Adrenal gland (tissue), 19 donors: ENCODE measurements at places on chromosomes 1 and 21. TPM values are rescaled to one million over a fixed set of nuclear protein-coding genes. Genes with fewer than 3 reads are reported as not detected.
A peak's percentile ranks its signal among the peaks of the same experiment; 100 is the strongest.

GRCh38 chr1:45686015-45686287 lies 382 bp downstream of the GPBP1L1 start:
- peak; percentile 69 for DNase-seq
- H3K4me1 ChIP-seq = peaks cover 19% of the 10 kb centered on the region
- no peaks in the 10 kb centered on the region for H3K27me3 ChIP-seq
- H3K36me3 ChIP-seq = no peaks in the 10 kb centered on the region
- peak overlapping the region; percentile 71 for H3K27ac ChIP-seq

GRCh38 chr1:2377751-2378440 lies 13.5 kb downstream of the MORN1 start:
- no peak overlapping the region for H3K27ac ChIP-seq
- H3K27me3 ChIP-seq = no peaks in the 10 kb centered on the region
- no peak overlapping the region for H3K4me3 ChIP-seq
- H3K36me3 ChIP-seq = no peaks in the 10 kb centered on the region
- no peak for DNase-seq
- peaks cover 4% of the 10 kb centered on the region for H3K4me1 ChIP-seq

GRCh38 chr1:53616511-53616910 lies 122.5 kb downstream of the GLIS1 start:
- H3K27me3 ChIP-seq = no peaks in the 10 kb centered on the region
- no peaks in the 10 kb centered on the region for H3K4me1 ChIP-seq
- H3K36me3 ChIP-seq = no peaks in the 10 kb centered on the region
- H3K4me3 ChIP-seq = no peak overlapping the region
- DNase-seq = no peak

GRCh38 chr1:87706203-87706602 lies 377.5 kb downstream of the LMO4 start:
- H3K4me3 ChIP-seq = no peak overlapping the region
- no peak overlapping the region for H3K27ac ChIP-seq
- DNase-seq = no peak
- H3K4me1 ChIP-seq = no peaks in the 10 kb centered on the region
- no peaks in the 10 kb centered on the region for H3K36me3 ChIP-seq

GRCh38 chr1:21260405-21261125 lies 29.7 kb downstream of the ECE1 start:
- peaks cover 27% of the 10 kb centered on the region for H3K4me1 ChIP-seq
- H3K4me3 ChIP-seq = no peak overlapping the region
- peaks cover 45% of the 10 kb centered on the region for H3K36me3 ChIP-seq
- no peak for DNase-seq
- H3K27me3 ChIP-seq = no peaks in the 10 kb centered on the region

DNA sequence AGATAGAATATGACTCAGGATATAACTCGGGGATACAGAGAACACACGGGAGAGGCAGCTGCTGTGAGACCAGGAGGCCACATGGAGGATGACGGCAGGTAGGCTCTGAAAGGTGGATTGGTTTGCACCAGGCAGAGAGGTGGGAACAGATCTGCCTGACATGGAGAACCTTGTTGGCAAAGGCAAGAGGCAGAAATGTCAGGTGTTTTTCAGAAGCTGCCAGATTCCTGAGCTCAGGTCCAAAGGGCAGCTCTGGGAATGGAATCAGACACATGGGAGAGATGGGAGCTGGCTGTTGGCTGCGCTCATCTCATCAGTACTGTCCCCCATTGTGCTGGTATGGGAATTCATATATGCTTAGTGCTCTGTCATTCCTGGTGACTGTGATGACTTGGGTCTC lies 19.2 kb downstream of the SYT6 start:
- H3K36me3 ChIP-seq = no peaks in the 10 kb centered on the region
- no peaks in the 10 kb centered on the region for H3K4me1 ChIP-seq
- no peak overlapping the region for H3K4me3 ChIP-seq

GRCh38 chr1:222077206-222077605 lies 335.3 kb upstream of the DUSP10 start:
- H3K4me1 ChIP-seq = no peaks in the 10 kb centered on the region
- no peak overlapping the region for H3K27ac ChIP-seq
- H3K4me3 ChIP-seq = no peak overlapping the region
- H3K36me3 ChIP-seq = no peaks in the 10 kb centered on the region
- no peak for DNase-seq

DNA sequence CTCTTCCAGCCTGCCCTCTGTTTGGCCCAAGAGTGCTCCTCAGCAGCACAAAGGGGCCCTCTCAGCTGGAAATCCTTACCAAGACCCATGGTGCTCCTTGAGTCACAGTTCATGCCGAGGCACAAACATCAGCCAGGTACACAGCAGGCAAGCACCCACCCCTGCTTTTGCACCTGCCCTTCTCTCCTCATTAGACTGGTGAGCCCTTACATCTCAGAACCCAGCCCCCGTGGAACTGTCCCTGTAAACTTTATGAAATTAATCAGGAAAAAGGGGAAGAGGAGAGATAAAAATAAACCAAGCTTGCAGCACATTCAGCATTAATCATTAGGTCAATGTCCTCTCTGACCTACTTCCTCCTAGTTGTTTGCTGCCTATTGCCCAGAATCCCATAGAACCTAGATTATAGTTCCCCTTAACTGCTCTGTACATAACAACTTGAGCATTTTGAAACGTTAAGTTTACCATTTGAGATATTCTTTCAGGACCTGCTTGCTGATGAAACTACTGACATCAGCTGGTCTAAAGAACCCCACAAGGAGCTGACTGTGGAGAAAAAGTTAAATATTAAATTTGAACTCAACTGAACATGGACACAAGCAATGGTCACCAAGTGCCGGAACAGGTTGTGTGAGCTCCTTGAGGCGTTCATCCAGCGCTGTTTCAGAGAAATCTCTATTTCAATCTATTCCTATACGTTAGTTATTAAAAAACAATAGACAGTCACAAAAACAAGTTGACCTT lies 738.4 kb downstream of the MATN1 start:
- H3K4me3 ChIP-seq = no peak overlapping the region
- H3K4me1 ChIP-seq = peaks cover 28% of the 10 kb centered on the region
- no peaks in the 10 kb centered on the region for H3K36me3 ChIP-seq
- DNase-seq = peak; percentile 32

DNA sequence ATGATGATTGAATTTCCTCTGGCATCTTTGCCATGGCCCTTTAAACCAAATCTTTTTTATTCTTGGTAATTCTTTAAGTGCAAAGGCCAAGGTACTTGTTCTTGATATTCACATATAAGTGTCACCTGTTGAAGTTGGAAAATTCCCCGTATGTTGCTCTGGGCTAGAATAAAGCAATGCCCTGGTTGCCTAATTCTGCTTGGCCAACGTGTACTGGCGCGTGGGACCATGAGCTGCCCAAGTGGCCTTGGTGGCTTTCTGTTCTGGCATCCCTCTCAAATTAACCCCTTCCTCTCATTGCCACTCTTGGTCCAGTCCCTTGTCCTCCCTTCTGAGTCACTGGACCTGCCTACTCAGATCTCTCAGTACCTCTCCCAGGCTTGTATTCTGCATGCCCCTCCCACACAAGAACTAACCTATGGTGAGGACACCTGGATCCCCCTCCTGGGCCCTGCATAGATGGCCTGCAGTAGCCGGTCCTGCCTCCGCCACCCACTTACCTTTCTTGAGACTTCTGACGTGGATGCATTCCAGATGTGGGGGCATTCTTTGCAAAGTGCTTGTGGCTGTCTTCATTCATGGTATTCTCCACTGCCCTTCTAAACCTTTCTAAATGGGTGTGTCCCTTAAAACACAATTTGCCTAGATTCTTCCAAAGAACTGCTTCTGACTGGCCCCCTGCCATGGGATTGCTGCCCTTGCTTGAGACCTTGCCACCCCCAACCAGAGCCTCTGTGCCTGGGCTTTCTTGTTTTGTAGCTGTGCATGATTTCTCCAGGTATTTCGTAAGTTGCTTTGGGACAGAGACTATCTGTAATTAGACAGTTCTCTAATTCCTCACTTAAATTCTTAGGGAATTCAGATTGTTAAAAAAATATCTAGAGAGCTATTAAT lies 152.4 kb downstream of the GALNT2 start:
- H3K36me3 ChIP-seq = no peaks in the 10 kb centered on the region
- peak; percentile 68 for DNase-seq
- peaks cover 54% of the 10 kb centered on the region for H3K4me1 ChIP-seq
- H3K4me3 ChIP-seq = no peak overlapping the region
- H3K27me3 ChIP-seq = no peaks in the 10 kb centered on the region

GRCh38 chr1:10217748-10218441 lies 7.5 kb downstream of the KIF1B start:
- DNase-seq = peak; percentile 46
- H3K36me3 ChIP-seq = no peaks in the 10 kb centered on the region
- H3K4me3 ChIP-seq = no peak overlapping the region
- no peaks in the 10 kb centered on the region for H3K27me3 ChIP-seq

- no peak overlapping the region for H3K27ac ChIP-seq
- H3K4me1 ChIP-seq = peaks cover 4% of the 10 kb centered on the region
- DNase-seq = no peak
- H3K27me3 ChIP-seq = no peaks in the 10 kb centered on the region
Observed at GRCh38 chr21:44858791-44859190, 14.7 kb downstream of the PTTG1IP start.

DNA sequence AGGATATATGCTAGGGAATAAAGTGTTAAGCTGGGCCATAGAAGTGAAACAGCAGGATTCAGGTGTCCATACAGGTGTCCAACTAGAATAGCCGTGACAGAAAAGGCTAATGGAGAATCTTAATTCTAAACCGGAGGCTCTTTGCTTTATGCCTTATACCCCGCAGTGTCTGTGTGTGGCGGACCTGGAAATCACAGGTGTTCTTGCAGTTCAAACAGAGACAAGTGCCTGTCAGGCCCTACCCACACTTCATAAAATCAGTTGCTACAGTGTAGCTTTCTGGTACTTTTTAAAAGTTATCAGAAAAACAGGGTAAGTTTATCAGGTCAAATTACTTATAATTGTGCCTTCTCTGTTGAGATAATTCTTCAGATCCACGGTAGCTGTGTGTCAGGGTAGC lies 293.9 kb downstream of the LRRC7 start:
- DNase-seq = no peak
- H3K4me3 ChIP-seq = no peak overlapping the region
- no peaks in the 10 kb centered on the region for H3K27me3 ChIP-seq

GRCh38 chr21:46079352-46080170 lies 18.4 kb upstream of the COL6A2 start:
- DNase-seq = no peak
- no peaks in the 10 kb centered on the region for H3K4me1 ChIP-seq
- H3K27ac ChIP-seq = no peak overlapping the region
- H3K4me3 ChIP-seq = no peak overlapping the region
- no peaks in the 10 kb centered on the region for H3K27me3 ChIP-seq

- no peak overlapping the region for H3K4me3 ChIP-seq
- H3K27ac ChIP-seq = no peak overlapping the region
- no peaks in the 10 kb centered on the region for H3K27me3 ChIP-seq
- peak; percentile 27 for DNase-seq
- peaks cover 22% of the 10 kb centered on the region for H3K4me1 ChIP-seq
Observed at GRCh38 chr1:1427106-1427819, 6.2 kb upstream of the ANKRD65 start.

DNA sequence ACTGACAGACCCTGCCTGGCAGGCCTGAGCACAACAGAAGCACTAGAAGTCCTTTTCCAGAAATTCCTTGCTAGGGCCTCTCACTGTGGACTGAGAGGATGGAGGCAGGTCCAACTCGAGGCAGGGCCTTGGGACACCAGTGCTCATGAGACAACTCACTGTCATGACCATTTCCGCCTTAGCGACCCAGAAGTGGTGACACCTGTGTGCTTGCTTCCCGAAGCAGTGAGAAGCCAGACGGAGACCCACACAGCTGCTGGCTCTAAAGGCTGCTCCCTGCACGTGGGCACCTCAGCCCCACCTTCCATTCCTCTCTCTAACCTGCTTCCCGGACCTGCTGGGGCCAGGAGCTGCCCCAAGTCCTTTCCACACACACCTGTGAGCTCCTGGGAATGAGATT lies 33.0 kb downstream of the KCNC4 start:
- no peak overlapping the region for H3K27ac ChIP-seq
- H3K4me1 ChIP-seq = no peaks in the 10 kb centered on the region
- H3K36me3 ChIP-seq = no peaks in the 10 kb centered on the region
- no peaks in the 10 kb centered on the region for H3K27me3 ChIP-seq

DNA sequence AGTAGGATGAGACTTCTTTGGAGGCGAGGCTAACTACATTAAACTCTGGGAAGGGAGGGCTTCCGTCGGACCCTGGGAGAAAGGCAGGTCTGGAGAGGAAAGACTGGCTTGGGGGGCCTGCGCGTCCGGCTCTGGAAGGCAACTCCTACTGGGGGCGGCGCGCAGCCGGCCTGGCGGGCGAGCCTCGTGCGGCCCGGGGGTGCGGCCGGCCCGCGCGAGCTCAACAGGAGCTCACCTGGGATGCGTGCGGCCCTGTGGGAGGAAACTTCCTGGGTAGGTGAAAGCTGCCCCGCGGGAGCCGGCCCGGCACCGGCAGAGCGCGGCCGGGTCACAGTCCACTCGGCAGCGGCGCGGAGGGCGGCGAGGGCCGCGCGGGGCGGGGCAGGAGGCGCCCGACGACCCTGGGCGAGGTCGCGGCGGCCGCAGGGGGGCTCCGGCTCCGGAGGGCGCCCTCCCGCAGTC lies 449 bp downstream of the EPS15 start:
- peak overlapping the region; percentile 97 for H3K4me3 ChIP-seq
- no peaks in the 10 kb centered on the region for H3K27me3 ChIP-seq
- H3K27ac ChIP-seq = peak overlapping the region; percentile 98
- no peaks in the 10 kb centered on the region for H3K36me3 ChIP-seq

DNA sequence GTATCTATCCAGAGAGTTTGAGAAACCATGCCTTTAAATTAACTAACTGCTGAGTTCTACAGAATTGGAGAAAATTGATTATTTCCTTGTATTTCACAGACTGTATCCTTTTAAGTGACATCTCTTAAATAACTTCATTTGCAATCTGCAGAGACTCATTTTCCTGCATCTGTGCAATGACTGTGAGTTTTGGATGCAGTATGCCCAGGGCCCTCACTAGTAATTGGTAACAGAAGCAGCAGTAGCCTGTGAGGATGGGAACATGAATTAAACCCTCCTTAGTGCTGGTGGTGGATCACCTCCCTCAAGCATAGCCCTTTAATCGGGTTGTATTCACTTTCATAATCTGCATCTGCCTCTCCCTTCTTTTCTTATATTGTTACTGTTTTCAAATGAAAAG lies 21.7 kb upstream of the SH3D21 start:
- H3K4me1 ChIP-seq = peaks cover 48% of the 10 kb centered on the region
- H3K4me3 ChIP-seq = no peak overlapping the region
- H3K36me3 ChIP-seq = peaks cover 61% of the 10 kb centered on the region
- no peaks in the 10 kb centered on the region for H3K27me3 ChIP-seq
- DNase-seq = no peak

- no peaks in the 10 kb centered on the region for H3K4me1 ChIP-seq
- H3K27ac ChIP-seq = no peak overlapping the region
- no peaks in the 10 kb centered on the region for H3K27me3 ChIP-seq
- H3K36me3 ChIP-seq = no peaks in the 10 kb centered on the region
Observed at GRCh38 chr1:231522038-231522437, 6.4 kb upstream of the TSNAX start.

The FAM163A gene
- polyA plus RNA-seq = 1.2 TPM

The FMO5 gene
- 7.3 TPM for polyA plus RNA-seq

The EPHX1 gene
- 1,831 TPM for polyA plus RNA-seq

The EDARADD gene
- 0.26 TPM for polyA plus RNA-seq

The SPRR3 gene
- 2.9 TPM for polyA plus RNA-seq

The SLC35F3 gene
- polyA plus RNA-seq = 0.81 TPM

The OR6K3 gene
- polyA plus RNA-seq = not detected

The HES4 gene
- polyA plus RNA-seq = 27.3 TPM

The KIAA0040 gene
- polyA plus RNA-seq = 7.4 TPM
